ENCODE measurements at places on chromosomes 3 and 15.

GRCh38 chr3:48241796-48242455 is 1.0 kb downstream of the ZNF589 start:
- DNase-seq, result no peak

DNA sequence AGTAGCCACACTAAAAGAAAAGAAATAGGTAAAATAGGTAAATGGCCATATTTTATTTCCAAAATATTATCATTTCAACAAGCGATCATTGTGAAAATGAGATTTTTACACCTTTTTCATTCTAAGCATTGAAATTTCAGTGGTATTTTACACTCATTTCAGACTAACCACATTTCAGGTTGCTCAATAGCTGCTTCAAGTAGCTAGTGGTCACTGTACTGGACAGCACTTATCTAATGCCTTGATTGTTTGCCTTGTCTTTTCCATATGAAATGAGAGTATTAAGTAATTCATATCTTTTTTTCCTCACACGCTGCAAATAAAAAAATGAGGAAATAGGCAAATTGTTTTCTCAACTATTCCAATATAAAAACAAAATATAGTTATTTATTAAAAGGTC is 332.8 kb downstream of the NLGN1 start:
- no peak for DNase-seq

DNA sequence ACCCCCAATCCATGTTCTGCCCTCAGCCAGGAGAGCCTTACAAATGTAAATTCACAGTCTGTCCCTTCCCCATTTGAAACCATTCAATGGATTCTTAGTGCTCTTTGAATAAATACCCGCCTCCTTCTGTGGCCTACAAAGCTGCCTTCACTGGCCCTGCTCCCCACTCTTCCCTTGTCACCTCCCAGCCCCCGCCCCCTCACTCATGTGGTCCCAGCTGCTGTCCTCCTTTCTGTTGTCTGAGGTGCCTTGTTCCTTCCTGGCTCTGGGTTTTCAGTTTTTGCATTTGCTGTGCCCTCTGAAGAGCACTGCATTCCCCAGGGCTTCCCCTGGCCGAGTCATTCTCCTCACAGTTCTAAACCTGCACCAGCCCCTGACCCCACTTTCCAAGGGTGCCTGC is 3.2 kb downstream of the EFCAB12 start:
- DNase-seq, result no peak

GRCh38 chr15:41773332-41773728 is 954 bp upstream of the MAPKBP1 start:
- DNase-seq, result no peak

DNA sequence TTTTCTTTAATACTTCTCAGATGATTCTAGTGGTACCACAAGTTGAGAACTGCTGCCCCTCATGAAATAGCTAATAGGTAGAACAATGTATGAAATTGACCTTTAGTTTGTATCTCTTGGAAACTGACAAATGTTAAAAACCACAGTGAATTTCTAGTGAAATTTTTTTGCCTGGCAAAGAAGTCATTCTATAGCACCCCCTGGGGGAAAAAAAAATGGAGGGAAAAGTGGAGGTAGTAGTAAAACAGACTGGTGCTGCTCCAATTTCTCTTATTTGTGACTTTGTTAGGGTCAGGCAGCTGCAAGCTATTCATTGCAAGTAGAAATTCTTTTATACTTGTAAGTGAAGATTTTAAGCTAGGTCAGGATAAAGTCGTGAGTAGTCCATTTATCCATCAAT is 605.0 kb downstream of the NLGN1 start:
- DNase-seq, result no peak

DNA sequence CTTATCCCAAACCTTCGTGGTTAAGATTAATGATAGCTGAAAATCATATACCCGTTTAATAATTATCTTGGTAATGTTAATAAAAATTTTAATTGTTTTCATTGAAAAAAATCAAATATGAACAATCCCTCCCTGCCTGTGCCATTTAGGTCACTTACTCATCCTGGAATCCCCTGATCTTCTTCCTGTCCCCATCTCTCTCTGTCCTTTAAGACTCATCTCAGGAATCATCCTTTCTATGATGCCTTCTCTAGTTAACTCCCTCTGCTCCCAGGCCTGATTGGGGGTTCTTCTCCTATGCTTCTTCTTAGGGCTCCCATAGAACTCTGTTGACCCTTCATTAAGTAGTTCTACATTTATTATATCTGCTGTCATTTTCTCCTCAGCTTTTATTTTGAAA is 91.6 kb downstream of the MBNL1 start:
- no peak for DNase-seq

- DNase-seq, result no peak
Observed at GRCh38 chr3:12624056-12624455, 39.9 kb downstream of the RAF1 start.

GRCh38 chr3:124881976-124882697 is 5.0 kb downstream of the ITGB5 start:
- no peak for DNase-seq

DNA sequence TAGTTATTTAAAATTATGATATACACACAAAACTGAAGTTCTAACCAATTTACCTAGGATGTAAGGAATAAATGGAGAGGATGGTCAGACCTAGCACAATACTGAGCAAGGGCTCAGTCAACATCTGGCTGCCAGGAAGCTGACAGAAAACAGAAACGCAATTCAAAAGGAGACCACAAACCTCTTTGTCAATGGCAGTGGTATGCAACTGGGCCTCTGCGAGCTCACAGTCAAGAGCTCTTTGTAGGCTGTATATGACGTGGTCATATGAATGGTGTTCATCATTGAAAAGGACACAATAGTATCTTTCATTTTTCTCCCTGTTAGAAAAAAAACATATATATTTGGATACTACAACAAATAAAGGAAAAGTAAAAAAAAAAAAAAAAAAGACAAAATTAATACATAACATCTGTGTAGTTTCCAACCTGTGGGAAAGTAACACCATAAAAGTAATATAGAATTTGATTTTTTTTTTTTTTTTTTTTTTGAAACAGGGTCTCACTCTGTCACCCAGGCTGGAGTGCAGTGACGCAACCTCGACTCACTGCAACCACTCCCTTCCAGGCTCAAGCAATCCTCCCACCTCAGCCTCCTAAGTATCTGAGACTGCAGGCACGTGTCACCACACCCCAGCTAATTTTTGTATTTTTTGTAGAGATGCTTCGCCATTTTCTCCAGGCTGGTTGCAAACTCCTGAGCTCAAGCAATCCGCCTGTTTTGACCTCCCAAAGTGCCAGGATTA is 37.9 kb downstream of the UBR1 start:
- no peak for DNase-seq

- DNase-seq, result no peak
Observed at GRCh38 chr3:16715281-16715680, 110.1 kb upstream of the DAZL start.

DNA sequence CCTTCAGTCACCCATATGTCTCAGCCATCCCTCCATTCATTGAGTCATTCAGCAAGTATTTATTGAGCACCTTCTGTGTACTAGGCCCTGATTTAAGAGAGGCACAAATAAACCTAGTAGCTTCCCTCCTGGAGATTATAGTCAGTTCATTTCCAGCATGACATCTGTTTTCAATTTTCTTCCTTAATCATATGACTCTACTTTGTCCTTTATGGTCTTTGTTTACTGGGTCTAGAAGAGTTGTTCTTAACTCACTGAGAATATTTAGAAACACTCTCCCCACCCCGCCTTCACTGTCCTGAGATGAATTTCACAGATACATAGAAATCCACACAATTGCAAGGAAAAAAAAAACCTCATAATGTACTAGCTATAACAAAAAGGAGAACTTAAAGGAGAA is 44.8 kb upstream of the ADAMTS9 start:
- no peak for DNase-seq

- DNase-seq, result no peak
Observed at GRCh38 chr3:112463250-112463649, 36.0 kb downstream of the BTLA start.

- no peak for DNase-seq
Observed at GRCh38 chr3:15467227-15468181, 40.1 kb downstream of the EAF1 start.

DNA sequence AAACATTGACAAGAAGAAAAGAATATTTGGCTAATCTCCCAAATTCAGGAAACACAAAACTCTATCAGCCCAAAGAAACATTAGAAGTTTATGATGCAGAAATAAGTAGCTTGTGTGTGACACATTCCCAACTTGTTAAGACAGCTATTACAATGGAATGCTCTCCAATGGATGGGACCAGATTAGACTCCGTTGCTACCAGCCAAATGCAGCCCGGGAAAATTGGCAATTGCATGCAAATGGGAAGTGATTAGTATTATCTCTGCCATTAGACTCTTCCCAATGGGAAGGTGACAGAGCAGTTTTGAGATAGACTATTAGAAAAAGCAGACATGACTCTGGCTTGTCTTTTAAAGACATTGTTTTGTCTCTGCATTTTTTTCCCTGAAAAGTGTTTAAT is 37.4 kb upstream of the KCNMB2 start:
- DNase-seq, result no peak

- DNase-seq, result no peak
Observed at GRCh38 chr3:126355777-126356372, 1.3 kb downstream of the KLF15 start.

DNA sequence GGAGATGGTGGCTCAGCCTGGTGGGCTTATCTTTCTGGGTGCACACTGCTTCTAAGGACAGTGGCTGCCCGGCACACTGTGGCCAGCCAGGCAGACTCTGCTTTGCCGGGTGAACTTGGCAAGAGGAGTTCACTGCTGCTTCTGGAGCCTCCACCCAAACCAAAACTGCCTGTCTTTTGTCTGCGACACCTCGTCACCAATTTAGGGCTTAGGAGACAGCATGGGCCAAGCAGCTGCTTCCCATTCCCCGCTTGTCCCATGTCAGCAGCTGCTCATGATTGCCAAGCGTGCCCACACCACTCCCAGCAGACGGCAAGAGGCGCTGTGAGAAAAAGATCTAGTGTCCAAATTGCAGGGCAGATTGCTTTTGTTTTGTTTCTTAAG is 57.3 kb downstream of the LSM3 start:
- DNase-seq, result no peak

DNA sequence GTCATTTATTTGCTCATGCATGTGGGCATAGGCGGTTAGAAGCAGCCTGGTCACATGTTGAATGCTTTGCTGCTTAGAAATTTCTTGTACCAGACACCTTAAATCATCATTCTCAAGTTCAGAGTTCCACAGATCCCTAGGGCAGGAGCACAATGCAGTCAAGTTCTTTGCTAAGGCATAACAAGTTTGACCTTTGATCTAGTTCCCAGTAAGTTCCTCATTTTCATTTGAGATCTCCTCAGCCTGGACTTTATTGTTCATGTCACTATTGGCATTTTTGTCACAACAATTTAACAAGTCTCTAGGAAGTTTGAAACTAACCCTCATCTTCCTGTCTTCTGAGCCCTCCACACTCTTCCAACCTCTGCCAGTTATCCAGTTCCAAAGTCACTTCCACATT is 22.8 kb downstream of the HGD start:
- no peak for DNase-seq

DNA sequence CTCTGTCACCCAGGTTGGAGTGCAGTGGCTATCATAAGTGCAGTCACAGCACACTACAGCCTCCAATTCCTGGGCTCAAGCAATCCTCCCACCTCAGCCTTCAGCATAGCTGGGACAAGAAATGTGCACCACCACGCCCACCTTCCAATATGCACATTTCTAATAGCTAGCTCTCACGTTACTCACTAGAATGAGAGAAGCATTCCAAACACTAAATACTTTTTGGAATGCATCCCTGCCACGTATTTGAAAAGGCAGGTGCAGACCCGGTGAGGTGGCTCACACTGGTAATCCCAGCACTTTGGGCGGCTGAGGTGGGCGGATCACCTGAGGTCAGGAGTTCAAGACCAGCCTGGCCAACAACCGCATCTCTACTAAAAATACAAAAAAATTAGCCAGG is 7.6 kb upstream of the TCF12 start:
- DNase-seq, result no peak

GRCh38 chr3:113211330-113212149 is at the start of gene BOC:
Gene BOC, plus strand, starts transcription at chr3:113211557. Its CDS starts 38,246 bp downstream, at chr3:113249803.
- no peak for DNase-seq

- DNase-seq, result no peak
Observed at GRCh38 chr15:68508485-68509189, 70.2 kb upstream of the CORO2B start.

GRCh38 chr15:39317225-39317624 is 263.7 kb upstream of the THBS1 start:
- no peak for DNase-seq

DNA sequence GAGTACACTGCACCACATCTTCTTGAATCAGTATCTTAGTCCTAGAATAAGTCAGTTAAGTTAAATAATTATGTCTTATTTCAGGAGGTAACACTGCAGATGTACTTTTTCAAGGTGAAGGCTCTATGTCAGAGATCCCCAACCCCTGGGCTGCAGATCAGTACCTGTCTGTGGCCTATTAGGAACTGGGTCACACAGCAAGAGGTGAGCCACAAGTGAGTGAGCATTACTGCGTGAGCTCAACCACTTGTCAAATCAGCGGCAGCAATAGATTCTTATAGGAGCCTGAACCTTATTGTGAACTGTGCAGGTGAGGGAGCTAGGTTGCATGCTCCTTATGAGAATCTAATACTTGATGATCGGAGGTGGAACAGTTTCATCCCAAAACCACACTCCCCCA is 851.9 kb upstream of the ALCAM start:
- no peak for DNase-seq

DNA sequence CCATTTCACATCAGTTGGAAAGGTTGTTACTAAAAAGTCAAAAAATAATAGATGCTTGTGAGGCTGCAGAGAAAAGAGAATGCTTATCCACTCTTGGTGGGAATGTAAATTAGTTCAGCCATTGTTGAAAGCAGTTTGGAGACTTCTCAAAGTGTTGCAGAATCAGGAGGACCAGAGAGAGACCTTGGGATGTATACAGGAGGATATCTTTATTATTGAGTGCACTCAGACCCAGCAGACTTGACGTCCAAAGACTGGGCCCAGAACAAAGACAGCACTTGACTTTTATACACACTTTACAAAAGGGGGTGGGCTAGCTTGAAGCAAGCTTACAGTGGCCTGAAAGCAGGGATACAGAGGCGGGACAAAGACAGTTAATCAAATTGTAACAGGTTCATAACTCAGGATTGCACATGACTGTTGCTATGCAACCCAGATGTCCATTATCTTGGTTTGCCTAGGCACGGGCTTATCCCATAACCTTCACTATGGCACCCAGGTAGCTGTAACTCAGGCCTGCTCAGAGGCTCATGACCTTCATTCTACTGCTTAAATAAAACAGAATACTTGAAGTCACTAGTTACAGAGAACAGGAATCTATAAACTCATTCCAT is 127.7 kb downstream of the SPATA16 start:
- DNase-seq, result no peak

DNA sequence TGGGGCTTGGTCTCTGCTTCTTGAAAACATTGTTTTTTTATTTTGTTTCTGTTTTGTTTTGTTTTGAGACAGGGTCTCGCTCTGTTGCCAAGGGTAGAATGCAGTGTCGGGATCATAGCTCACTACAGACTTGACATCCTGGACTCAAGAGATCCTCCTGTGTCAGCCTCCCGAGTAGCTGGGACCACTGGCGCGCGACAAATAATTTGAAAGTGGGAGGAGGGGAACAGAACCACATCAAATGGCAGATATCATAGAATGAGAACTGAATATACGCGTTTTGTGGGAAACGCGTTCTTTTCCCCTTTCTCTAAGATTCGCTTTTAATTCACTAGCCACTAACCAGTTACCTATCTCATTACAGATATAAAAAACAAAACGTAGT is 641 bp upstream of the VPS13C start:
- no peak for DNase-seq

GRCh38 chr3:101117465-101117864 is 124.2 kb upstream of the ABI3BP start:
- no peak for DNase-seq
